ENCODE measurements at places on chromosomes 4 and X.

DNA sequence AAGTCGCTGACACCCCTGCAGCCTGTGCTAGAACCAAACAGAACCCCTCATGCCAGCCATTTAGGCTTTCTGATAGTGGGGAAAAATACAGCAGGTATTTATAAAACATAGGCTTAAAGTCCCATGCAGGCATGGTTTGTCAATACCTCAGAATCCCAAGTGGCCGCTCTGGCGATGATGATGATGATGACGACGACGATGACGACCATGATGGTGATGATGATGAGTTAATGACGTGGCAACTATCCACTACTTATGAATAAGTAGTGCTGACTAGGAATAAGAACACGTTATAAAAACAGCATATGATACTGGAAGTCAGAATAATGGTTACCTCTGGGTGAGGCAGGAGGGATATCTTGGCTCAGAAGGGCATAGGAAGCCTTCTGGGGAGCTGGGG lies 18.0 kb downstream of the CCDC149 start:
- H3K27me3 ChIP-seq: no peaks in the 10 kb centered on the region
- no peak overlapping the region for H3K27ac ChIP-seq
- DNase-seq: no peak

- DNase-seq: no peak
- no peaks in the 10 kb centered on the region for H3K27me3 ChIP-seq
- no peaks in the 10 kb centered on the region for H3K4me1 ChIP-seq
- H3K4me3 ChIP-seq: no peak overlapping the region
- H3K27ac ChIP-seq: no peak overlapping the region
These were observed 167.8 kb downstream of the PCDH10 start for GRCh38 chr4:133316909-133317308.

DNA sequence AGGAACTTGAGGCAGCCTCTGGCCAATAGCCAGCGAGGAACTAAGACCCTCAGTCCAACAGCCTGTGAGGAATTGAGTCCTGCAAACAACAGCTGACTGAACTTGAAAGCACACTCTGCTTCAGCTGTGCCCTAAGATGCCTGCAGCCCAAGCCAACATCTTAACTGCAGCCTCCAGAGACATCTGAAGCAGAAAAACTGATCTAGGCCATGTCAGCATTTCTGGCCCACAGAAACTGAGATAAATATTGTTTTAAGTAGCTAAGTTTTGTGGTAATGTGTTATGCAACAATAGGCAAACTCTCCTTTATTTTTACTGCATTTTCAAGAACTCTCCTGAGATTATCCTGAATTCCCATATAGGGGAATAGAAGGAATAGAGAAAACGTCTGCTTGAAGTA lies 24.4 kb upstream of the PIGA start:
- H3K36me3 ChIP-seq: no peaks in the 10 kb centered on the region
- no peak overlapping the region for H3K4me3 ChIP-seq
- DNase-seq: no peak
- peaks cover 13% of the 10 kb centered on the region for H3K27me3 ChIP-seq
- no peaks in the 10 kb centered on the region for H3K4me1 ChIP-seq

DNA sequence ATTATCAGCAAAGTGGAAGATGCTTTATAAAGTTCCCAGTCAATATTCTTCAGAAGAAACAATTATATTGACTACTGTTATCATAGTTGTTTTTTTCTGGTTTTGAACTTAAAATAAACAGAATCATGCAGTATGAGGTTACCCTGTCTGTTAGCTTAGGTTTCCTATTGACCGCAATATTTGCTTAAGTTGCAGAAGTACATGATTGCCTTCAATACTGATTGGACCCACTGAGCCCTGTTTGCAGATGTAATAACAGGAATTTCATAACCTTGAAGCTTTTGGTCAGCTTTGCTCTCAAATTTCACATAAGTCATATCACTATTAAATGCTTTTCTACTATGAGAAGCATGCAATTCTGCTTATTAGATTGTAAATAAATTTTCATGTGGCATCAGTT lies 229.1 kb upstream of the FSTL5 start:
- H3K27ac ChIP-seq: no peak overlapping the region
- no peak for DNase-seq
- no peaks in the 10 kb centered on the region for H3K4me1 ChIP-seq
- H3K4me3 ChIP-seq: no peak overlapping the region

DNA sequence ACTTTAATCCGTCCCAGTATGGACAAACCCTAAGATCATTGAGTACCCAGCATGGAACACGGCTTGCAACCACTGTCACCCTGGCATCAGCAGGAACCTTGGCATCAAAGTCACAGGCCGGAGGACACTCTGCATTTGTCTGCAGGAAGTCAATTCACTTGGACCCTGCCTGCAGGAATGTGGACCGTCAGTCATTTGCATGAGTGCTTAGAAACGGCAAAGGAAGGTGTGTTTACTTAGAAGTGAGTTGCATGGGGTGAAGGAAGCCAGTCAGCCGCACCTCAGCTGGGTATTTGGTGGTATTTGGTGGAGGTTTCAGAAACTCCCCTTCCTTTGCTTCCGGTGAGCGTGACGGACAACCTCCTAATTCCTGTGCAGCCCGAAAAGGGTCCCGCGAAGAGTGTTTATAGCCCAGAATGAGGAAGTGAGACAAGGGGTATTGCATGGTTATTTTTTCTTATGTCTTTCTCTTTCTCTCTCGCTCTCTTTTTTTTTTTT lies 15.5 kb downstream of the P2RY8 start:
- no peaks in the 10 kb centered on the region for H3K4me1 ChIP-seq
- no peak overlapping the region for H3K27ac ChIP-seq
- H3K36me3 ChIP-seq: no peaks in the 10 kb centered on the region
- DNase-seq: no peak

GRCh38 chr4:48129307-48130014 lies 4.6 kb downstream of the TXK start:
- no peaks in the 10 kb centered on the region for H3K36me3 ChIP-seq
- H3K27ac ChIP-seq: no peak overlapping the region

GRCh38 chrX:64182208-64182607 lies 23.3 kb downstream of the AMER1 start:
- H3K36me3 ChIP-seq: no peaks in the 10 kb centered on the region
- DNase-seq: no peak
- H3K4me1 ChIP-seq: no peaks in the 10 kb centered on the region
- no peak overlapping the region for H3K27ac ChIP-seq
- H3K27me3 ChIP-seq: no peaks in the 10 kb centered on the region

DNA sequence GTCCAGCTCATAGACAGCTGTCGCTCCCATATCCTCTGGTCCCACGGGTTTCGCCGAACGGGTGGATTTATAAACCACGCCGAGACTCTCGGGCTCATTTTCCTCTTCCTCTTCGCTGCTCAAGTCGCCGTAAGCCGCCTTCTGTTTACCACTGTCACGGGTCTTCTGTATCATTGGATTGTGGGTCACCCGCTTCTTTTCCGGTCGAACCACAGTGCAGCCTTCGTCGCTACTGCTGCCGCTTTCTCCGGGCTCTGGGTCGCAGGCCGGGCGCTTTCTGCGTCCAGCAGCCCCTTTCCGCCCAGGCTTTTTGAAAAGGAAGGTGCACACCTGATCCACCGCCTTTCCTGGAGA lies 311 bp downstream of the RNF113A start:
- peak overlapping the region; percentile 64 for H3K4me3 ChIP-seq
- DNase-seq: no peak
- no peaks in the 10 kb centered on the region for H3K36me3 ChIP-seq
- H3K4me1 ChIP-seq: no peaks in the 10 kb centered on the region
- H3K27me3 ChIP-seq: no peaks in the 10 kb centered on the region
- H3K27ac ChIP-seq: peak overlapping the region; percentile 92

- no peak for DNase-seq
- peaks cover 16% of the 10 kb centered on the region for H3K27me3 ChIP-seq
These were observed 23.5 kb upstream of the CT55 start for GRCh38 chrX:135194684-135195083.

GRCh38 chr4:46389301-46389775 lies 590 bp downstream of the GABRA2 start:
- peak overlapping the region; percentile 37 for H3K4me3 ChIP-seq
- peaks cover 6% of the 10 kb centered on the region for H3K4me1 ChIP-seq
- H3K36me3 ChIP-seq: no peaks in the 10 kb centered on the region
- no peak for DNase-seq

DNA sequence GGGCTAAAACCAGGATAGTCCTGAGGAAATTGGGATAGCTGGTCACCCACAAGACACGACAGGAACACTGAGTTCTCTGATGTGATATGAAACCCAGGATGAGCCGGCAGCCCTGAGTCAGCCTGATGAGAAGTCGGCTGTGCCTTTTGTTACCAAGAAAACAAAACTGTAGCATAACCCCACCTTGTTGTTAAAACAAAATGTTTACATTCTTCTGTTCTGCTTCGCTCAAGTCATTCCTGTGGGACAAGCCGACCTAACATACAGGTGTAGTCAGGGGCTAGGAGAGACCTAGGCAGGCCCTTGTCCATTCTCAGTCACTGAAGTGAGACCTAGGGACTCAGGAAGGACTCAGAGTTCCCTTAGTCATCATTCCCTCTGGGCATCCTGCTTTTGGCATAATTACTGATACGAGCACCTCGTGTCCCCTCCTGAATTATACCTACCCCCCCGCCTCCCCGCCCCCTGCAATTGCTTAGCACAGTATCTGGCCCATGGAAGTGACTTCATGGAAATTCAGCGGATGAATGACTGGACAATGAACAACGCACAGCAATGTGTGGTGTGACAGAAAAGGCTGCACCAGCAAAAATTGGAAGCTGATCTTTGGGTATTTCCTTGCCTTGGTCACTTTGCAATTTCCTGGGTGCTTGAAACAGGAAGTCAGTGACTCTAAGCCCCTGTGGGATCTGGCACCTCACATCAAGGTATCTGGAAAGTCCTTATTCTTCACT lies 31.9 kb upstream of the TLR2 start:
- H3K27me3 ChIP-seq: no peaks in the 10 kb centered on the region
- no peak overlapping the region for H3K4me3 ChIP-seq
- H3K4me1 ChIP-seq: peaks cover 11% of the 10 kb centered on the region
- DNase-seq: no peak
- H3K27ac ChIP-seq: peak overlapping the region; percentile 67

DNA sequence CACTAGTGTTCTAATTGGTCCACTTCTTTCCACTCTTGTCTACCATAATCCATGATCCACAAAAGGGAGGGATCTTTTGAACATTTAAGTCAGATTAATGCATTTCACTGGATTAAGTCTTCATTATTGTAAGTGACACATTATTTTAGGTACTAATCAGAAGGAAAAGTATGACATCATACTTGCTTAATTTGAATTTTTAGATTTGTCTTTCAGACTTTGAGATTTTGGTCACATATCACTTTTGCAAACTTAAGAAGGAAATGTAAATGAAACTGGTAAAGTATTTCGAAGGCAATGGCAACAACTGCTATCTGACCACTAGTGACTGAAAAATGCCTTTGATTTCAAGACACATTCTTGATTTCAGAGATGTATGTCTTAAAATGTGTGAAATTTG lies 5.2 kb downstream of the MMRN1 start:
- H3K27ac ChIP-seq: no peak overlapping the region
- H3K36me3 ChIP-seq: no peaks in the 10 kb centered on the region
- no peaks in the 10 kb centered on the region for H3K27me3 ChIP-seq
- H3K4me3 ChIP-seq: no peak overlapping the region

GRCh38 chrX:104742355-104742754 lies 176.4 kb downstream of the IL1RAPL2 start:
- H3K27ac ChIP-seq: no peak overlapping the region
- H3K4me3 ChIP-seq: no peak overlapping the region
- no peak for DNase-seq
- peaks cover 63% of the 10 kb centered on the region for H3K27me3 ChIP-seq
- H3K36me3 ChIP-seq: no peaks in the 10 kb centered on the region

- no peaks in the 10 kb centered on the region for H3K36me3 ChIP-seq
- H3K27me3 ChIP-seq: no peaks in the 10 kb centered on the region
- no peak for DNase-seq
- H3K27ac ChIP-seq: no peak overlapping the region
These were observed 19.8 kb downstream of the CPE start for GRCh38 chr4:165398570-165398969.

- no peaks in the 10 kb centered on the region for H3K36me3 ChIP-seq
- DNase-seq: no peak
- no peak overlapping the region for H3K4me3 ChIP-seq
- no peaks in the 10 kb centered on the region for H3K27me3 ChIP-seq
These were observed 63.8 kb upstream of the INPP4B start for GRCh38 chr4:142909908-142910307.

GRCh38 chrX:101658661-101659491 lies 774 bp downstream of the ARMCX2 start:
- H3K4me1 ChIP-seq: no peaks in the 10 kb centered on the region
- no peaks in the 10 kb centered on the region for H3K36me3 ChIP-seq
- H3K4me3 ChIP-seq: peak overlapping the region; percentile 63
- H3K27ac ChIP-seq: peak overlapping the region; percentile 77
- DNase-seq: peak; percentile 70
- H3K27me3 ChIP-seq: peaks cover 45% of the 10 kb centered on the region

- H3K27ac ChIP-seq: no peak overlapping the region
- H3K4me1 ChIP-seq: no peaks in the 10 kb centered on the region
- H3K27me3 ChIP-seq: no peaks in the 10 kb centered on the region
These were observed 65.9 kb upstream of the FSTL5 start for GRCh38 chr4:162229670-162230069.

DNA sequence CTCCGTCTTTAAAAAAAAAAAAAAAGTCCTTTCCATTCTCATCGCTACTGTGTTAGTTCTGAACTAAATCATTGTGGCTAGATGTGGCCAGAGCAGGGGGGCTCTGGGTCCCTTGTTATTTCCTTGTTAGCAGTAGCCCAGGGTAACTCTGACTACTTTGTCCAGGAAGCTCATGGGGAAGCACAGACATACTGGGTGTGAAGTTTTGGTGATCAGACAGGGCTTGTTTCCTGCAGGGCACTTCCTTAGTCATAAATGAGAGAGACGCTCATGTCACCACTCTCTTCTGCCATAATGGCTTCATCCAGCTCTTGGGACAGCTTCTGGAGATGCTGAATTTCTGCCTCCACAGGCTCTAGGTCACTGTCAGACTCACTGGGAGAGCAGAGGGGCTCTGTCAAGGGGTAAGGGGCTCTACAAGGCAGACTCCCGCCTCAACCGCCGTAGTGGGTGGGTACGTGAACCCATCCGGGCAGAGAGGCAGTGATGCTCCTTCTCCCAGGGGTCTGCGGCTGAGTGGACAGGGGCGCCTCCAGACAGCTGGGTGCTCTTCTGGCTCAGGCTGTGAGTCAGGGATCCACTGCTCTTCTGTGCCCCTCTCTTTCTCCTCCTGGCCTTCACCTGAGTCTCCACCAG lies 12.9 kb downstream of the STIM2 start:
- no peaks in the 10 kb centered on the region for H3K36me3 ChIP-seq
- H3K4me1 ChIP-seq: no peaks in the 10 kb centered on the region
- H3K4me3 ChIP-seq: no peak overlapping the region
- H3K27ac ChIP-seq: no peak overlapping the region
- no peaks in the 10 kb centered on the region for H3K27me3 ChIP-seq

DNA sequence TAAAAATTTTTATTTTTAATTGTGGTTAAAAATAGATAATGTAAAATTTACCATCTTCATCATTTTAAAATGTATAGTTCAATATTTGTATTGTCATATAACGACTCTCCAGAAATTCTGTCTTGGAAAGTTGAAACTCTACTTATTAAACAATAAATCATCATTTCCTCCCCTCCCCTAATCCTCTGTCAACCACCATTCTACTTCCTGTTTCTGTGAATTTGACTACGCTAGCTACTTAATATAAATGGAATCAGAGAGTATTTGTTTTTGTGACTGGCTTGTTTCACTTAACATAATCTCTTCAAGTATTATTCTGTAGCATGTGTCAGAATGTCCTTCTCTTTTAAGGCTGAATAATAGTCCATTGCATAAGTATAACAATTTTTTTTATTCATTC lies 729.0 kb upstream of the AADAT start:
- H3K36me3 ChIP-seq: no peaks in the 10 kb centered on the region
- H3K27ac ChIP-seq: no peak overlapping the region
- no peaks in the 10 kb centered on the region for H3K27me3 ChIP-seq
- DNase-seq: no peak
- H3K4me3 ChIP-seq: no peak overlapping the region

- no peaks in the 10 kb centered on the region for H3K4me1 ChIP-seq
- H3K27ac ChIP-seq: peak overlapping the region; percentile 30
- no peak overlapping the region for H3K4me3 ChIP-seq
- DNase-seq: no peak
These were observed 136.3 kb downstream of the TSPAN5 start for GRCh38 chr4:98522062-98522461.

Data from breast epithelium (tissue), 4 donors.